ENCODE measurements at places on chromosomes 5 and 9.
A peak's percentile ranks its signal among the peaks of the same experiment; 100 is the strongest.

- peak; percentile 50 for DNase-seq
Measured at GRCh38 chr9:131799177-131799823, 59.4 kb upstream of the RAPGEF1 start.

- no peak for DNase-seq
Measured at GRCh38 chr5:1776831-1777230, 22.8 kb downstream of the MRPL36 start.

DNA sequence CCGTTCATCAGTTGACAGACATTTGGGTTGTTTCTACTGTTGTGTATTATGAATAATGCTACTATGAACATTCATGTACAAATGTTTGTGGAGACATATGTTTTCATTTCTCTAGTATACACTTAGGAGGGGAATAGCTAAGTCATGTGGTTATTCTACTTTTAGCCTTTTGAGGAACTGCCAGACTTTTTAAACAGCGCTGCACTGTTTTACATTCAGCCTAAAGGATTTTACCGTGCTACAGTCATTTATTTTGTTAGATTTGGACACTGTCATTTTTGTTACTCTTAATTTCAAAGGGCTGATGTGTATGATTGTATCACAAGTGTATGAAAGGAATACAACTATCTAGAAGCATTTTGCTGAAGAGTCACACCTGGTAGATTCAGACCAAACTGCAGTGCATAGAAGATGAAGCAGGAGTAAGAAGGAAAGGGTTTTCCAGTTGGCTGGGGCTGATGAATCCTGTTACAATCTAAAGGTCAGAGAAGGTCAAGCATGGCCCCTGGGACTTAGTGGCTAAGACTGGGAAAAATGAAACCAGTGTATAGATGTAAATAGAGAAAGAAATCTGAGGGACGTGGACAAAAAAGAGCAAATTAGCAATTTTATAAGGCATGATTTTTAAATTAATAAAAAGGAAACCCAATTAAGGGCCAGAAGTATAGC lies 509.7 kb downstream of the PSAT1 start:
- DNase-seq: no peak

- no peak for DNase-seq
Measured at GRCh38 chr5:19175776-19176570, 812.0 kb downstream of the CDH18 start.

- DNase-seq: no peak
Measured at GRCh38 chr5:126552614-126553013, 42.4 kb downstream of the ALDH7A1 start.

GRCh38 chr9:96554326-96554725 lies 65.3 kb downstream of the CDC14B start:
- DNase-seq: no peak

- DNase-seq: no peak
Measured at GRCh38 chr5:1056611-1057484, 48.2 kb downstream of the NKD2 start.

DNA sequence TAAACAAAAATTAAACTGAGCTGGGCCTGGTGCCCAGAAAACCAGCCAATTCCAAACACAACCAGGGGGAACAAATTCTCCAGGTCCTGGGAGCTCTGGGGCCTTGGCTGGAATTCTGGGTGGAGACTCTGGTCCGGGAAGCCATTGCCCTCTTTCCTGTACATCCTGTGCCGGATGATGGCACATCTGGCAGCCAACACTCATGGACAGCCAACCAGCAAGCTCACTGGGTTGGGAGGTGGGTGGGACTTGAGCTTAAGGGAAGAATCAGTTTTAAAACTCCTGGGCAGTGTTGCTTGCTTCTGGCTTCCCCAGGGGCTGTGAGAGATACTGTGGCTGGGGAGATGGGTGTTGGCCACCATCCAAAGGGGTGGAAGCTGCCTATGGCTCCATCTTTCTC lies 56.1 kb downstream of the PCDH1 start:
- no peak for DNase-seq

DNA sequence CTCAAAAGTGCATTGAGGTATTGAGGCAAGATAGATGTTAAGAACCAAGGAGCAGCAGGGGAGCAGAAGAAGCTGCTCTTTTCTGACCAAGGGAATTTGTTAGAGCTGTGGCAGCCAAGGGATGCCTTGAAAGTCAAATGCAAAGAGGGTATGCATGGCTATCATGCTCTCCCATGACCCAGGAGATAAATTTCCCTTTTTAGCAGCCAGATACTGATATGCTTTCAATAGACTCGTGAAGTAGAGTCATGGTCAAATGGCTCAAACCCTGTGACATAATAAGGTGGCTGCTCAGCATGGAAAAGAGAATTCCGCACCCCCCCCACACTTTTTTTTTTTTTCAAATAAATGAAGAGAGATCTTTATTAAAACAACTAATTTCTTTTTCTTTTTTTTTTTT lies 180.9 kb upstream of the ACTBL2 start:
- DNase-seq: no peak

DNA sequence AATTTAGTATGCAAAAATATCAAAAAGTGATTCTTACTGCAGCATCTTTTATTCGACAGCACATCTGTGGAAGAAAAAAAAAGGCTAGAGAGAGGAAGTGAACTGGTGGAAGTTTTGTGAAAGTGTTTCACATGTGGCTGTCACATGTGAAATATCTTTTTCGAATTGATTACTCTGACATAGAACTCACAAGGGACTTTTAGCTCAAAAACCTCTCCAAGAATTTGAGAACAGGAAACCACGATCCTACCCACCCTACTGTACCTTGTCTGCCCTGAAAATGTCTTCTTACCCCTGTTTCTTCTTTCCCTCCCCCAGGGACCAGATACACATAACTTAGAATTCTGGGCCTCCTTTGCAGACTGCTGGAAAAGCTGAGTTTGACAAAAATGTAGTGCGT lies 106.5 kb upstream of the PRRC1 start:
- no peak for DNase-seq

DNA sequence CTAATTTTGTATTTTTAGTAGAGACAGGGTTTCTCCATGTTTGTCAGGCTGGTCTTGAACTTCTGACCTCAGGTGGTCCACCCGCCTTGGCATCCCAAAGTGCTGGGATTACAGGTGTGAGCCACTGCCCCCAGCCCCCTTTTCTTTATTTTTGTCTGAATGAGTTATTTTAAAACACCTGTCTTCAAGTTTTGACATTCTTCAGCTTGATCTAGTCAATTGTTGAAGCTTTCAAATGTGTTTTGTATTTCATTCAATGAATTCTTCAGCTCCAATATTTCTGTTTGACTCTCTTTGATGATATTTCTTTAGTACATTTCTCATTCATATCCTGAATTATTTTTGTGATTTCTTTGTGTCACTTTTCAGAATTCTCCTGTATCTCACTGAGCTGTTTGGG lies 486.2 kb downstream of the DMAC1 start:
- DNase-seq: no peak

GRCh38 chr5:147547730-147548129 lies 37.9 kb upstream of the DPYSL3 start:
- no peak for DNase-seq

GRCh38 chr5:133203317-133204305 lies 151.8 kb downstream of the HSPA4 start:
- no peak for DNase-seq

DNA sequence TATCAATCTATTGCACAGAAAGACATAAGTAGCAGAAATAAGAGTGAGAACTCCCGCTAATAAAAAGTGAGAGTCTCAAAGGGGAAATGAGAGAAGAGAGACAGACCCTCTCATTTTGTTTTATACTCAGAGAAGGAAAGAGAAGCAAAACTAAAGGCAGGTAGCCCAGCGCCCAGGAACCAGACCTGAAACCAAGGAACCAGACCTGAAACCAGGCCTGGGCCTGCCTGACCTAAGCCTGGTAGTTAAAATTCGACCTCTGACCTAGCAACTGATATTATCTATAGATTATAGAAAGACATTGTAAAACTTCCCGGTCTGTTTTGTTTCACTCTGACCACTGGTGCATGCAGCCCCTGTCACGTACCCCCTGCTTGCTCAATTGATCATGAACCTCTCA lies 134.5 kb upstream of the SEMA6A start:
- no peak for DNase-seq

- no peak for DNase-seq
Measured at GRCh38 chr5:150160448-150161081, 4.9 kb upstream of the PDGFRB start.

GRCh38 chr9:132008184-132008803 lies 71.4 kb downstream of the MED27 start:
- DNase-seq: no peak

GRCh38 chr5:102762562-102763227 lies 7.6 kb downstream of the PAM start:
- no peak for DNase-seq

DNA sequence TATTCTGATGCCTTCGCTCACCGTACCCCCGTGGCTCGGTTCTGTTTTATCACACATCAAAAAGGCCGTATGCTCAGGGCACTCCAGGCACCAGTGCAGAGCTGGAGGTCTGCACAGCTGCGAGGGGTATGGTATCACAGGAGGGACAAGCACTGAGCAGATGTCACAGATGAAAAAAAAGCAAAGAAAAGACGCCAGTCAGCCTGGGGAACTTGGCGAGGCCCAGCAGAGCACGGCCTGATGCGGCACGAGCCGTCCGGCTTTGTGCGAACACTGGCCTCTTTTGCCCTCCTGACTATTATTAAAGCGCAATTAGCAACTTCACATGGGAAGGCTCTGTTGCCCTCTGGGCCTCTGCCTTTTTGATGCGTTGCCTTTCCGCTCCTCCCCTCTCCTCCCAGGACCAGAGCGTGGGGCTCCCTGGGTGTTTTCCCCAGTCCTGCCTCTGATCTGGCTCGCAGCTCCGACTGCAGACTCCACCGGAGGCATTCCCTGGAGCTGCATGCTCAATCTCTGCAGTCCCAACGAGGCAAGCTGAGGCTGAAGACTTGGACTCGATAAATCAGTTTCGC lies 44.4 kb downstream of the AK8 start:
- no peak for DNase-seq

DNA sequence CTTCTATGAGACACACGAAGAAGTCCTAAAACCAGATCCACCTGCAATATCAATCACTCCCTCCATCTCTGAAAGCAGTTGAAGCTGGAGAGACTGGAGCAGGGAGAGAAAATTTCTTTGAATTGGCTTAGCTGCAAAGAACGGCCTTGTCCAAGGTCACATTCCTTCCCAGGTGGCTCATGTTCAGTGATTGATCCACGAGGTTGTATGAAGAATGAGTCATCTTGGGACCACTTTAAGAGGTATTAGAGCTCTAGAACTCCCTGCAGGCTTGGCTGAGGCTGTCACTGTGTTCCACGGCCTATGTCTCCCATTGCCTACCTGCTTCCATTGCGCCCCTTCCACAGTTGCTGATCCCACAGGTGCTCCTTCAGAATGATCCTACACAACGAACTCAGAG lies 68.2 kb downstream of the HMHB1 start:
- no peak for DNase-seq

GRCh38 chr9:131580358-131580757 lies 35.0 kb downstream of the PRRT1B start:
- no peak for DNase-seq

- no peak for DNase-seq
Measured at GRCh38 chr9:135080286-135081263, 6.9 kb upstream of the OLFM1 start.

DNA sequence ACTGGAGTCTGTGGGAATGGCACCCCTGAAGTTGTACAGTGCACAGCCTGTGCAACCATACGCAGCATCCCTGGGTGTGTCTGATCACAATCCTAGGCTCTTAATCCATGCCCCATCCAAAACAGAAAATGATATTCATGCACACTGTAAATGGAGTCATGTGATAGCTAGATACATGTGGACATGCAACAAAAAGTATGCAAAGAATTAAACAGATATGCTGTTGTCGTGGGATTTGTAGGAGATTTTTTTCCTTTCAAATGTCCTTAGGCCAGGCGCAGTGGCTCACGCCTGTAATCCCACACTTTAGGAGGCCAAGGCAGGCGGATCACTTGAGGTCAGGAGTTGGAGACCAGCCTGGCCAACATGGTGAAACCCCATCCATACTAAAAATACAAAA lies 36.1 kb downstream of the PRRX2 start:
- DNase-seq: no peak

DNA sequence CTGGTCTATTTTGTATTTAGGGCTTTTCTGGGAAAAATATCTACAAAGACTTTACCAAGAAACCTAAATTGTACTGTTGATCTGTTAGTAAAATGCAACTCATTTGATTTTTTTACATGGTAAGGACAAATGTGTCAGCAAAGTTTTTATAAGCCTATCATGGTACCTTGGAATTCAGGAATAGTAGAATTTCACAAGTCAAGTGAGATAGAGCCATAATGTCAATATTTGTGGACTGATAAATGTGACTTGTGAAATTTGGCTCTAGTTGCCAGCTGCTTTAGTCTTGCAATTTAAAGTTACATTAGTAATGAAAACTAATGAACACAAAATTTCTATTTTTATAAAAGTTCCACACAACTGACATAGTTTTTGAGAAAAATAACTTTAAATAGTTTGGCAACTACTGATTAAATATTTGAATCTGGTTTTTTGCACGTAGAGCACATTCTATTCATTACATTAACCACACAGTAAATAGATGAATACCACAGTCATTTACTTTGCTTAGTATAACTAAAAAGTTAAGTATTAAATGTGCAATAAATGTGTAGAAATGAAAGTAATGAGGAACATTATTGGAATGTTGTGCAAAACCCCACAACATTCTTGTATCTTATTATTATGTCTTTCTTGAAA lies 41.2 kb upstream of the RIOK2 start:
- DNase-seq: no peak
